ENCODE measurements at places on chromosomes 2 and 18.

GRCh38 chr2:207182911-207183310 is 17.2 kb upstream of the KLF7 start:
- no peak for DNase-seq

- no peak for DNase-seq
Measured at GRCh38 chr2:187956906-187957534, 334.7 kb upstream of the GULP1 start.

DNA sequence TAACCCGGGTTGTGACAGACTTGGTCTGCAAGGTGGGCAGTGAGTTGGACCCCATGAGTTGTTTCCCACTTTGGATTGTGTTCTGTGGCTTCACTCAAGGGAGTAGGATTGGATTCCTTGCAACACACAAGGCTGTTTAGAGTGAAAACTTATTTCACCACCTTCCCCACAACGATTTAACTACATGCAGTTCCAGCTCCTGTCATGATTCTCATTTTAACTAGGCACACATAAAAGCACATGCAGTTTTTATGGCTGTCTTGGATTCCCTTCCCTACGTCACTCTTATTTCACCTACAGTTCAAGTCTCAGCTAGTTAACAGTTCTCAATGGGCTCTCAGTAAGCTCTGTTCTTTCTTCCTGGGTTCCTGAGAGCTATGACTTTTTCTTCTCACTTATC is 15.9 kb downstream of the EFEMP1 start:
- no peak for DNase-seq

- no peak for DNase-seq
Measured at GRCh38 chr2:96423828-96424227, 81.3 kb downstream of the NEURL3 start.

DNA sequence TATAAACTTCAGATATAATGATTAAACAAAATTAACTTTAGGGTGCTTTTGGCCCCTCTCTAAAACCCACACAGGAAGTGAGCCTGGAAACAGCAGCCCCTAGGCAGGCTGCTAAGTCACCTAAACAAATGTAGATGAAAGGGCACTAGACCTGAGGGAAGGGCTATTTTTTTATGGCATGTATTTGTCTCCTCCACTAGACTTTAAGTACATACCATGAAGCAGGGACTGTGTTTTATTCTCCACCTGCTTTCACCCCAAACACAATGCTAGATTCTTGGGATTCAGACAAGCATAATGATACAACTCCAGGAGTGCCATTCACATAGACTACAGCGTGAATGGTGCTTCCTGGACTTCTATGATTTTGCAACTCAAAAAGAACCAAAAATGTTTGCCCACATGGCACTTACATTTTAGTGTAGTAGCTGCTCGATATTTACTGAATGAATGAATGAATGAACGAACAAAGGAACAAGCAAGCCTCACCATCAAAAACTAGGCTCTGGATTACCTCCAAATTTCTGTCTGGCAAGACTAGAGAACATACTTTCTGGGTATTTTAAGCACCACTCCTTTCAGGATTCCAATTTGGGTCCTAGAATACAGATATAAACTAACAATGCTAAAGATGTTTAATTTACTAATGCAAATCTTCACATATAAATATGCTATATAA is 10.1 kb downstream of the ATAD2B start:
- DNase-seq: no peak

DNA sequence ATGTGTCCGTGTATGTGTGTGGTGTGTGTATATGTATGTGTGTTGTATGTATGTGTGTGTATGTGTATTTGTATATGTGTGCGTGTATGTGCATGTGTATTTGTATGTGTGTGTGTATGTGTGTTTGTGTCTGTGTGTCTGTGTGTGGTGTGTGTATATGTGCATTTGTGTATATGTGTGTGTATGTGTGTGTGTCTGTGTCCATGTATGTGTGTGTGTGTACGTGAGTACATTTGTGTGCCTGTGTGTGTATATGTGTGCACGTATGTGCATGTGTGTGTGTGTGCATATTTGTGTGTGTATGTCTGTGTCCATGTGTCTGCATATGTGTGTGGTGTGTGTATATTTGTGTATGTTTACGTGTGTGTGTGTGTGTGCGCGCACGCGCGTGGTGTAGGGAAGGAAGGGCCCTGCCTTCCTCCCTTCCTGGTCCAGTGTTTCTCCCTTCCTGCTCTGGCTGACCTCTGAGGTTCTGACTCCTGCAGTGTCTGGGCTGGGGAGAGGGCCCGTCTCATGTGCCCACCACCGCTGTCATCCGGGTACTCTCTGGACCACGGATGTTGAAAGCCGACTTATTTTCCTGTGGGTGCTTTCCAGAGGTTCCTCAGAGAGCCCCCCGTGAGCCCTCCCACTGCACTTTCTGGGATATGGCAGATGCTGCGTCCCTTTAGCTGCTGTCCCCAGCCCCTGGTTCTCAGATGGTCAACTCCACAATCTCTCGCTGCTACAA is 209.5 kb downstream of the DYSF start:
- DNase-seq: no peak

DNA sequence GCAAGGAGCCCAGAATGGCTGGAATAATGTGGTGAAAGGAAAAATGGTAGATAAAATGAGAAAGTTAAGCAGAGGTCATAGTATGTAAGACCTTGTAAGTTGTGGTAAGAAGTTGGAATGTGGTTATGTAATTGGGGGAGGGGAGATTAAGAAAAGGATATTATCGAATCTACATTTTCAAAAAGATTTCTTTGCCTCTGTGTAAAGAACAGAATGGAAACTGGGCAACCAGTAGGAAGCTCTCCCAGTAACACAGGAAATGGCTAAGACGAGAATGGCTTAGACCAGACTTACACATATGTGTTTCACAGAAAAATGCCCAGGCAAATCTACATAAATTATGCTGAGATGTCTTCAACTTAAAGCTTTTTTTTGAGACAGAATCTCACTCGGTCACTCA is 13.2 kb downstream of the MEMO1 start:
- DNase-seq: no peak

- no peak for DNase-seq
Measured at GRCh38 chr2:63814114-63814513, 27.6 kb upstream of the UGP2 start.
